ENCODE measurements at places on chromosomes 7 and 10.

DNA sequence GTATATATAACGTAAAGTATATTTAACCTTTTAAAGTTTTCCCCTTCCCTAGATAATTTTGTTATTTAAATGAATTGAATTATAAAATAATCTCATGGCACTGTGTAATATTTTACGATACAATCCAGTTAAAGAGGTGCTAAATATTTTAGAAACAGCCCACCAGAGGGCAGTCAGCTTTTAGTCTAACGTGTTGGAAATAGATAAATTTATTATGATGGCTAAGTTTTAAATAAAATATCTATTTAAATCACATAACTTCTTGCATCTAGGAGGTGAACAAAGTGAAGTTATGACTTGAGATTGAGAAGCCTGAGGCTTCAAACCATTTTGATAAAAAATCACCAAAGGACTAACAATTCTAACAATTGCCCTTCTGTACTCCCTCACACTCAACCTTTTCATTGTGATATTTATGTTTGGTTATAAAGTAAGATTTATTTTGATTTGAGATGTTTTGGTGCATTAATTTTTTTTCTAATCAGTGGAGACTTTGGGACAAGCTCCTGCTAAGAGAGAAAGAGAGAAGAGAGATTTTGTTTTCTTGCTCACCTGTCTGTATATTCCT lies 171.5 kb upstream of the SP4 start:
- DNase-seq: peak; percentile 60

DNA sequence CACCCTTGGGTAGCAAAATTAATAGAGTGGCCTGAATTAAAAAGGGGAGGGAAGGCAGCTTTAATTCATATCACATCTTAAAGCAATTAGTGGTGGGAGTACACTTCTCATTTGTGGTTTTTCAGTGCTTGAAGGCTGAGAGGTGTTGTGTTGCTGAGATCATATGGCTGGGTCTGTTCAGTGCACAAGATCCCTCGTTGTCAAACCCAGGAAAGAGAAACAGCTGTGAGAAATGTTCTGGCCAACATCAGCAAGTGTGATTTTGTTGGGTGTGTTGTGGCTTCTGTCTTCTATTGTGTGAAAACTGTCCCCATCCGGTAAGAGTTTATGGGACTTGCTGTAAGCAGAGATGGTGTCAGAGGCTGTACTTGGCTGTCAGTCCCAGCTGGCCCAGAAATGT lies 197.9 kb upstream of the BMPER start:
- no peak for DNase-seq

GRCh38 chr7:25486656-25487055 lies 258.4 kb upstream of the NPVF start:
- DNase-seq: no peak

- DNase-seq: no peak
Observed at GRCh38 chr10:128312250-128312649, 186.0 kb upstream of the MKI67 start.

GRCh38 chr10:129883029-129883428 lies 81.0 kb downstream of the EBF3 start:
- DNase-seq: no peak

- DNase-seq: no peak
Observed at GRCh38 chr10:119688033-119688508, 36.9 kb downstream of the BAG3 start.

GRCh38 chr7:35823440-35823839 lies 22.6 kb downstream of the SEPTIN7 start:
- no peak for DNase-seq

DNA sequence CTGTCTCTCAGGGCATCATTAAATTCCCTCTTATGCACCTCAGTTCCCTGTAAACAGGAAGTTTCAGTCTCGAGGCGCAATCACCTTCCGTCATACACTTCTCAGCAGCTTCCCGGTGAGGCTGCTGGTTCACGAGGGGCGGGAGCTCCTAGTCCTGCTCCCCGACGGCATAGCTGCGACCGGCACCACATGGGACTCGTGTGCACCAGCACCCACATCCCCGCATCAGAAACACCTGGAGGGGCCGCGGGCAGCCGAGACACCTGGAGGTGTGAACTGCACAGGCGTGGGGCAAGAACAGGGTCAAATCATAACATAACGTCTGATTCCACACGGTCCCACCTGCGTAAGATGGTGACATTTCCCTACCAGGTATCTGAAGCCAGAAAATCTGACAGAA lies 52.7 kb downstream of the DIP2C start:
- DNase-seq: no peak
